ENCODE measurements at places on chromosomes 5 and 9.

- DNase-seq: no peak
These were observed 2.0 kb downstream of the SNX30 start for GRCh38 chr9:112752334-112753125.

DNA sequence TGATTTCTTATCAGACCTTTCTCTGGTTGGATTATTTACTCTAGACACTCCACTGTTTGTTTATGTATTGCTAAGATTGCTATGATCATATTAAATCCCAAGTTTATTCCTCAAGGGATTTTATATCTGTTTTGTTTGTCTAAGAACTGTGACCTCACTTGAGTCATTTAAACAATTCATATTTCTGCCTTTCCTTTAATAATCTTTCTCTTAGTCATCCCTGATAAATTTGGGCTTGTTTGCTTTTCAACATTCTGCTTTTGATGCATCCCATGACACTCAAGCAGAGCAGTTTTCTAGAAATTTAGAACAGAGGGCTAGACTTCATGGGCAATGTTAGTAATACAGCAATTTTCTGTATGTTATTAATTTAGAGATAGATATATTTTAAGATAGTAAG is 231.6 kb upstream of the TNC start:
- no peak for DNase-seq

GRCh38 chr9:107109324-107109723 is 173.8 kb upstream of the RAD23B start:
- no peak for DNase-seq

- no peak for DNase-seq
These were observed 118.7 kb downstream of the NDUFS4 start for GRCh38 chr5:53678981-53679660.

GRCh38 chr5:138955013-138955660 is 80.0 kb upstream of the LRRTM2 start:
- DNase-seq: no peak

- no peak for DNase-seq
These were observed 40.0 kb upstream of the ORM1 start for GRCh38 chr9:114282926-114283325.

- no peak for DNase-seq
These were observed 153.7 kb downstream of the SPOCK1 start for GRCh38 chr5:137345396-137345795.
